ENCODE measurements at places on chromosomes 6 and 20. TPM values are rescaled to one million over a fixed set of nuclear protein-coding genes. Genes with fewer than 3 reads are reported as not detected.
A peak's percentile ranks its signal among the peaks of the same experiment; 100 is the strongest.

- H3K4me1 ChIP-seq: no peaks in the 10 kb centered on the region
- no peaks in the 10 kb centered on the region for H3K27me3 ChIP-seq
- H3K36me3 ChIP-seq: no peaks in the 10 kb centered on the region
- no peak overlapping the region for H3K4me3 ChIP-seq
- no peak overlapping the region for H3K27ac ChIP-seq
Observed at GRCh38 chr20:47886454-47887041, 101.3 kb upstream of the SULF2 start.

GRCh38 chr6:27477318-27478013 is 4.6 kb upstream of the ZNF184 start:
- H3K27me3 ChIP-seq: no peaks in the 10 kb centered on the region
- no peak overlapping the region for H3K4me3 ChIP-seq
- no peak for DNase-seq
- H3K36me3 ChIP-seq: no peaks in the 10 kb centered on the region
- no peaks in the 10 kb centered on the region for H3K4me1 ChIP-seq
- H3K27ac ChIP-seq: no peak overlapping the region

GRCh38 chr6:109720311-109720710 is 29.2 kb downstream of the FIG4 start:
- H3K36me3 ChIP-seq: no peaks in the 10 kb centered on the region
- DNase-seq: no peak
- no peak overlapping the region for H3K4me3 ChIP-seq
- H3K27me3 ChIP-seq: no peaks in the 10 kb centered on the region
- no peak overlapping the region for H3K27ac ChIP-seq

DNA sequence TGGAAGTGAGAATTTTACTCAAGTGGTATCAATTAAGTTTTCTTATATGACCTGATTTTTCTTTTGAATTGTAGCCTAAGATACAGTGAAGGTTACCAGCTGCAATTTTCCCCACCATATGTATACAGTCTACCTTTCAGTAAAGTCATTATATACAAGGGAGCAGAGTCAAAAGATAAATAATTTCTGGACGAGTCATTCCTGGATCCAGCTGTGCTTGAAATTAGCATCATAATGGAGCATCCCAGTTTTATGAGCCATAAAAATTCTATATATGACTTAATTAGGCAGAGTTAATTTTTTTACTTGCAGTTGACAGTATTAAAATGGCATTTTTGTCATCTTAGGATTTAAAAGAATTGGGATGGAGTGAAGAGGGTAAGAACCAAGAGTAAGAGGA is 1008.4 kb downstream of the PHF3 start:
- H3K27me3 ChIP-seq: no peaks in the 10 kb centered on the region
- H3K27ac ChIP-seq: no peak overlapping the region
- H3K4me3 ChIP-seq: no peak overlapping the region
- no peaks in the 10 kb centered on the region for H3K36me3 ChIP-seq
- DNase-seq: no peak
- no peaks in the 10 kb centered on the region for H3K4me1 ChIP-seq

DNA sequence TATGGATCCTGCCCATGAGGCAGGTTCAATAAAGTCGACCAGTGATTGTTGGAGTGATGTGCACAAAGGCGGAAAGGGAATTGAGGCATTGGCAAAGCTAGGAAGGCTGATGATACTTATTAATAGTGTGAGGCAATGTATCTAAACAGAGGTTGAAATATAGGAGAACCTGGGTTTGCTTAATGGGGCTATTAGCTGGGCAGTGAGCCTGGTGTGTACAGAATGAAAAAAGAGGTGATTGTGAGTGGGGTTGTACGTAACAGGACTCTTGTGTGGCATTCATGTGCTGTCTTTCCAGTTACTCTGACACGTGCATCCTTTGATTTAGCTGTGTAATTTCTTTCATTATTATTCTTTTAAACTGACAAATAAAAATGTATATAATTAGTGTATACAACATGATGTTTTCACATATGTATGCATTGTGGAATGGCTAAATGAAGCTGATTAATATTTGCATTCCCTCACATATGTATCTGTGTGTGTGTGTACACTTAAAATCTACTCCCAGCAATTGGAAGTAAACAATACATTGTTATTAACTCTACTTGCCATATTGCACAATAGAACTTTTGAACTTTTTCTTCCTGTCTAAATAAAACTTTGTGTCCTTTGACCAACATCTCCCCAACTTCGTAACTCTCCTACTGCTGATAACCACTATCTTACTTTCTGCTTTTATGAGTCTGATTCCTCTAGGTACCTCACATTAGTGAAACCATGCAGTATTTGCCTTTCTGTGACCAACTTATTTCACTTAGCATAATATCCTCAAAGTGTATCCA is 220.5 kb upstream of the SLC35B3 start:
- no peak overlapping the region for H3K27ac ChIP-seq
- no peaks in the 10 kb centered on the region for H3K36me3 ChIP-seq
- H3K27me3 ChIP-seq: no peaks in the 10 kb centered on the region
- DNase-seq: no peak

GRCh38 chr20:58010186-58010585 is 218.3 kb downstream of the ANKRD60 start:
- no peak for DNase-seq
- no peaks in the 10 kb centered on the region for H3K4me1 ChIP-seq
- no peaks in the 10 kb centered on the region for H3K27me3 ChIP-seq
- no peak overlapping the region for H3K4me3 ChIP-seq
- H3K27ac ChIP-seq: no peak overlapping the region
- H3K36me3 ChIP-seq: no peaks in the 10 kb centered on the region

GRCh38 chr6:117530467-117531242 is 48.2 kb downstream of the DCBLD1 start:
- no peak overlapping the region for H3K4me3 ChIP-seq
- H3K27me3 ChIP-seq: no peaks in the 10 kb centered on the region
- H3K4me1 ChIP-seq: no peaks in the 10 kb centered on the region
- DNase-seq: no peak
- H3K36me3 ChIP-seq: peaks cover 5% of the 10 kb centered on the region
- peak overlapping the region; percentile 12 for H3K27ac ChIP-seq

GRCh38 chr6:2783188-2783963 is 18.2 kb downstream of the WRNIP1 start:
- H3K27ac ChIP-seq: no peak overlapping the region
- H3K36me3 ChIP-seq: no peaks in the 10 kb centered on the region
- no peak for DNase-seq
- no peaks in the 10 kb centered on the region for H3K4me1 ChIP-seq
- no peaks in the 10 kb centered on the region for H3K27me3 ChIP-seq

DNA sequence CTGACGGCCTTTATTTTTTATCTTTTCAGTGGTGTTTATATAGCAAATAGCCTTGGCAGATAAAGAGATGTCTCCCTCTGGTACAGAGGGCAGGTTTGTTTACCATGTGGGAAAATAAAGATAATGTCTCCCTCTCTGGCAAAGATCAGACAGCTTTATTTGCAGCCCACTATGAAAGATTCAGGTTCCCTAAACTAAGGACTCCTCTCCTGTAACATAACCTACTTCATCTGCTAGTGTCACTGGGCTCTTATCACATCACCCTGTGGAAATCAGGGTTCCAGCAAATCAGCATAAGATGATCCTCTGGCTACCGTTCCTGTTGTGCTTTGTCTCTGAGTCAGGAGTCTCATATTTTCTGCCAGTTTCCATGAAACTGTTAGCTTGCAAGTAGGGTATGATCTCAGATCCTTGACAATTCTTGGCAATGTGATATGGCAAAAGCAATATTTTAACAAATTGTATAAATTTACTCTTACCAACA is 3.1 kb downstream of the FBXL4 start:
- DNase-seq: no peak
- H3K4me3 ChIP-seq: no peak overlapping the region

Gene ECT2L
- total RNA-seq: not detected

Gene PTGIS
- 30.5 TPM for total RNA-seq

Gene TPMT
- 16.3 TPM for total RNA-seq

Gene ALDH8A1
- 0.57 TPM for total RNA-seq

Gene TCF21
- total RNA-seq: 29.7 TPM
